Kidney (tissue), 22 donors: ENCODE measurements at places on chromosomes 16 and 17.
A peak's percentile ranks its signal among the peaks of the same experiment; 100 is the strongest.

- DNase-seq, result no peak
These were observed 25.1 kb downstream of the PLCG2 start for GRCh38 chr16:81804134-81804610.

DNA sequence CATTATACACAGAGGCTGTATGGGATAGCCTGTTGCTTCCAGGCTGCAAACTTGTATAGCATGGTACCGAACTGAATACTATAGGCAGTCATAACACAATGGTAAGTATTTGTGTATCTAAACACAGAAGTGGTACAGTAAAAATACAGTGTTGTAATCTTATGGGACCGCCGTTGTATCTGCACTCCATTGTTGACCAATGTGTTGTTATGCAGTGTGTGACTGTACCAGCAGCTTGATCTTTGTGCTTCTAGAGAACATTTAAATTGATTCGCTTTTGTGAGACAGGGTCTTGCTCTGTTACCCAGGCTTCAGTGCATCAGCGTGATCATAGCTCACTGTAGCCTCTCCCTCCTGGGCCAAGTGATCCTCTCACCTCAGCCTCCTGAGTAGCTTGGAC is 31.5 kb downstream of the WWOX start:
- no peak for DNase-seq

- peak; percentile 47 for DNase-seq
These were observed 177.1 kb upstream of the WSCD1 start for GRCh38 chr17:5892921-5893675.

GRCh38 chr16:53822936-53823529 is 119.1 kb downstream of the FTO start:
- DNase-seq, result no peak

- no peak for DNase-seq
These were observed 6.4 kb downstream of the PRKCB start for GRCh38 chr16:23842137-23842600.

DNA sequence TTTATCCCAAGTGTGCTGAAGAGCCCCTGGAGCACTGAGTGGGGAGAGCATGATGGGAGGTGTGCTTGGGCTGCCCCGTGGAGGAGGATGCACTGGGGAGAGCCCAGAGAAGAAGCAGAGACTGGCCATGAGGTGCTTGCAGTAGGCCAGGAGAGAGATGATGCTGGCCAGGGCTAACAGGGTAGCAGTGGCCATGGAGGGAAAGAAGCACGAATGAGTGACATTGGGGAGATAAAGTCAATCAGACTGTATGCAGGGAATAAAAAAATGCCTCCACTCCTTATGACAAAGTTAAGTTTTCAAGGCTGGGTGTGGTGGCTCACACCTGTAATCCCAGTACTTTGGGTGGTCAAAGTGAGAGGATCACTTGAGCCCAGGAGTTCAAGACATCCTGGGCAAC is 5.4 kb upstream of the TMEM220 start:
- no peak for DNase-seq

GRCh38 chr16:65094009-65094408 is 27.9 kb downstream of the CDH11 start:
- DNase-seq, result no peak

- no peak for DNase-seq
These were observed 44.3 kb downstream of the SPECC1 start for GRCh38 chr17:20053361-20053964.
